ENCODE measurements at places on chromosomes 5 and 9.

GRCh38 chr9:73160868-73161267 lies 9.2 kb downstream of the ANXA1 start:
- no peak for DNase-seq

DNA sequence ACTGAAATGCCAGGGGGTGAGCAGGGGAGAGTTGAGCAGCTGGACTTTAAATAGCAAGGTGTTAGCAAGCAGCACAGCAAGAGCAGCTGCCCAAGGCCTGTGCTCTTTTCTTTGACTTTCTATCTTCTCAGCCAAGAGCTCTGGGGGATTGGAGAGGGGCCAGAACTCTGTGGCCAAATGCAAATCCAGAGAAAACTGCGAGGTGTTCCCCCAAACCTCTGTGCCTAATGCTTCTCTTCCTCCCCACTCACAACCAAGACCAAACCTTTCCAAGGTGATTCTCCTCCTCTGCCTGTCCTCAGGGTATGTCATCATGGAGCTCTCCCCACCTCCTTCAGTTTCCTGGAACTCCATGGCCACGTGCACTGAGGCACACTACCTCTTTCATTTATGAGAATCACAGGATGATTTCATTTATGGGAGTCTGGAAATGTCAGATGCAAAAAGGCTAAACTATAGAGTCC lies 118.7 kb upstream of the WWC1 start:
- DNase-seq: no peak

DNA sequence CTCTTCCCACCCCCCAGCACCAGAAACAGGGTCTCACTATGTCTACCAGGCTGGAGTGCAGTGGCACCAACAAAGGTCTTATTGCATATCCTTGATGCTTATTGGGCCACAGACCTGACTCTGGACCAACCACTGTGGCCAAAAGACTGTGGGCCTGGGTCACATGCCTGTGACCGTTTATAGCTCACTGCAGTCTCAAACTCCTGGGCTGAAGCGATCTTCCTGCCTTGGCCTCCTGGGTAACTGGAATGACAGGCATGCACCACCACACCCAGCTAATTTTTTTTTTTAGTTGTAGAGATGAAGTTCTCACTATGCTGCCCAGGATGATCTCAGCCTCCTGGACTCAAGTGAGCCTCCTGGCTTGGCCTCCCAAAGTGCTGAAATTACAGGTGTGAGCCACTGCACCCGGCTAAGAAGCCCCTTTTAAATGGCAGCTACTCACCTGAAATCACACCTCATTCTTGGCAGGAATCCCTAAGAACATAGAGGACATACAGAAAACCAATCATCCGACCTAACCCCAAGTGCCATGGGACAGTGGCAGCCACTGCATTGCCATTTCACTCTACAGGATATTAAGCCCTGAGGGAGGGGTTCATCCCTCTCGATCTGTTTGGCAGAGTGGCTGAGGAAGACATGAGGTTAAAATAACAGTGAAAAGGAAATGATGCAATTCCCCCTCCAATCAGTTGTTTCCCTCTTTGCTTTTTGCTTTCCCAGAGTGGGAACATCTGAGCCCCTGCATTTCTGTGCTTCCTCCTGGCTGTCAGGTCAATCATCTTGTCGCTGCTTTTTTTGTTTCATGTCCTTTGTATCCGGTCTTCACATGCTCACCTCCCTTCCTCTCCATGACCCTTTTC lies 74.6 kb downstream of the LRRC70 start:
- DNase-seq: no peak

GRCh38 chr5:77430726-77431125 lies 61.4 kb downstream of the WDR41 start:
- DNase-seq: no peak

DNA sequence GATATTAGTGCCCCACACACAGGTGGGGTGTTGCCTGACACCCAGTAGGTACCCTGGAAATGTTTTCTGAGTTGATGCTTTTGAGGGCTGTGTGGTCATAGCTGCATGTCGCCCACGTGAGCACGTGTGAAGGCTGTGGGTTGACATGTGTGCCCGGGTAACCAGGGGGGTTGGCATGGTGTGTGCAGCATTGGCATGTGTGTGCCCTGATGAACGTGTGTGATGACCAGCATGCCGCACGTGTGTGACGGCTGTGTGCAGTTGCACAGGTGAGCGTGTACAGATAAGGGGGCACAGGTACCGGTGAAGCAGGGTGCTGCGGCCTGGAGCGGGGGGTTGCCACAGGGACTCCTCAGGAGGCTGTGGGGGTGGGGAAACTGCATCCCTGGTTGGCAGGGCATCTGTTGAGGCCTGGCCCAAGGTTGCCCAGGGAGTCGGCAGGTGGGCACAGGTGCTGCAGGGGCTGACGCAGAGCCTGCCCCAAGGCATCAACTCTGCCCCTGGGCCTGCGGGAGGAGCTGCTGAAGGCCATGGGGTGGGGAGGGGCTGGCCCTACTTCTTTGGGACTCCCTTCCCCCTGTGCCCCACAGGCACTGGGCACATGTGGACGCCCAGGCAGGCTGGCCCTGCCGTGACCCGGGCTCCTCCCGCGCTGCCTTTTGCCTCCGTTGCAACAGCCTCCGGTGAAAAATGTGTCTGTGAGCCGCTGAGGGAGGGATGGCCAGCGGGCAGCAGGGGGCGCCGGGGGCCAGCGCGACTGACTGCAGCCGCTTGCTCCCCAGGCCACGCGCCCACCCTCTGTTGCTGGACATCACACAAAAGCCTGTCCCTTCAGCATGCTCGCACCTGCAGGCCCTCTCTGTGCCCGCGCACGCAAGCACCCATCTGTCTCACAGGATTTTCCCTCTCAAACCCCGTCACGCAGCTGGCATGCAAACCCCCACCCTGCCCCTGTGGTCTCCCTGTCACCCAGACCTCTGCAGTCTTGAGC lies 2.2 kb downstream of the UNC5A start:
- no peak for DNase-seq

GRCh38 chr5:115579216-115579615 lies 23.1 kb downstream of the TICAM2 start:
- no peak for DNase-seq

DNA sequence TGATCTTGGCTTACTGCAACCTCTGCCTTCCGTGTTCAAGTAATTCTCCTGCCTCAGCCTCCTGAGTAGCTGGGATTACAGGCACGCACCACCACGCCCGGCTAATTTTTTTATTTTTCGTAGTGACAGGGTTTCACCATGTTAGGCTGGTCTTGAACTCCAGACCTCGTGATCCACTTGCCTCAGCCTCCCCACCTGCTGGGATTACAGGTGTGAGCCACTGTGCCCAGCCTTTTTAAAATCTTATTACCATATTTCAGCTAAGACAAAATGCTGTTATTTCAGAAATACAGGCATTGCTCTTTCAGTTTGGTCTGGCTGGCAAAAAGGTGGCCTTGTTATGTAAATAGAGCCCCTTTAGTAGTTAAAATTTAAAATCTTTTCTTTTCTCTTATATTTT lies 46.9 kb upstream of the GLDC start:
- no peak for DNase-seq

GRCh38 chr5:100456615-100457014 lies 78.6 kb upstream of the FAM174A start:
- no peak for DNase-seq

GRCh38 chr5:35124932-35125331 lies 77.2 kb upstream of the AGXT2 start:
- DNase-seq: no peak

DNA sequence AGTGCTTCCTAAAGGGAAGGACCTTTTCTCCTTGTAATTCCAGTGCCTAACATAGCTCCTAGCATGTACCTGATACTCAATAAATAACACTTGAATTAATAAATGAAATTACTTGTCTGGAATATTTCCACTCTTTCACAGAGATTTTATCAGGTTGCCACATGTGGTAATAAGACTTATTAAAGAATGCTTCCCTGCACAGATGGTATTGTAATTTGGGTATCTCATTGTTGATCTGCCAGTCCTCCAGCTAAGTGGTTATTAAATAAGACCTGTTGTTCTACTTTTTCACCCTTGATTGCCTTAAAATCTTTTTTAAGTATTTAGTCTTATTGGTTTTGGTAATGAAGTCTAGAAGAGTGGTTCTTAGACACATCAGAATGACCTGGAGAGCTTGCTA lies 28.1 kb upstream of the CETN3 start:
- DNase-seq: no peak
